ENCODE measurements at places on chromosomes 12 and 14. TPM values are rescaled to one million over a fixed set of nuclear protein-coding genes. Genes with fewer than 3 reads are reported as not detected.

GLT1D1 gene
- polyA plus RNA-seq: 0.41 TPM

FBXO34 gene
- polyA plus RNA-seq: 9.4 TPM

STON2 gene
- 13.0 TPM for polyA plus RNA-seq

KLRC4 gene
- polyA plus RNA-seq: 0.28 TPM

RHOJ gene
- polyA plus RNA-seq: 5.5 TPM

TTC5 gene
- polyA plus RNA-seq: 7.2 TPM

CLEC2A gene
- polyA plus RNA-seq: not detected

BCL11B gene
- polyA plus RNA-seq: 1.5 TPM

DNA sequence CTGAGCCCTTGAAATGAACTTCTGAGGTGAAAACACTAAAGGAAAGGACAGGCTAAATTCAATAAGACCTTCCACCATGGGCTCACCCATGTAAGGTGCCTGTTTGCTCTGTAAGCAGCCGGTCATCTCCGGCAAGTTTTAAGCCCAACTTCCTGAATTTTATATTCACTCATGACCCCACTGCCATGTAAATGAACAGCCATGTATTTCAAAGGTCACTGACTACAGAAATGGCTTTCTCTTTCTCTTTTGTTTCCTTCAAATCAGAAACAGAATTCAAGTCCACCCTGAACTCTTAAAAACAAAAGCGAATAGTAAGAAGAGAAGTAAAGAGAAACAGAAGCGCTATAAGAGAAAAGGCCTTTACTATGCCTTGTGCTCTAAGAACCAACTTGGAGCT lies 61.7 kb upstream of the OVCH1 start:
- DNase-seq: no peak

GRCh38 chr12:104710940-104711689 lies 247.0 kb downstream of the SLC41A2 start:
- no peak for DNase-seq

DNA sequence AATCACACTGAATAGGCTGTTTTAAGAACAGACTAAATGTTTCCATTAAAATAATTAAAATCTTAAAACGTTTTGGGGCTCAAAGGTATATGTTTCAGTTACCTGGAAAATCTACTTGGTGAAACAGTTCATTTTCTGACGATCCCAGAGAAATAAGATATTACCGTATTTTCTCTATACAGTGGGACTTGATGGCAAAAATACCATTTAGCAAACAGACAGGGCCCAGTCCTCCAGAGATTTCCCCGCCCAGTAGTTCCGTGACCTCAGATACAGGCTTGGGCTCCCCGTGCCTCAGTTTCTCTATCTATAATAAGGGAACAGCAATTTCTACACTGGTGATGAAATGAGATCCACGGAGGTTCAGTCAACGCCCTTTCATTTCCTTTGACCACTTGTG lies 304.4 kb downstream of the VRK1 start:
- no peak for DNase-seq

DNA sequence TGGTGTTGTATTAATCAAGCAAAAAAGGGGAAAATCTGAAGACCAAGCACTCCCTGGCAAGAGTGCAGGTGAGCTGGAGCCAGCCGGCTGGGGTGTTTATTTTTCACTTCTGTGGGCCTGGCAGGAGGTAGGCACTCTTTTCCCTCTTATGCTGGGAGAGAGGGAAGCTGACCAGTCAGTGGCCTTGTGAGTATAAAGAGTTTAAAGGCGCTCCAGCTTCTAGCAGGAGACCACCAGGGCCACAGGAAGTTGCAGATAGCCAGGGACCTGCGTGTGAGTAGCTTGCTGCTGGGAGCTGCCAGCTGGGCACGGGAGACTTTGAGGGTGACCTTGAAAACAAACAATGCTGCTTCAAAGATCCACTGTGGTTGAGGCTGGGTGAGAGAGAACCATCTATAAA lies 217.4 kb upstream of the PWP1 start:
- peak; percentile 67 for DNase-seq

DNA sequence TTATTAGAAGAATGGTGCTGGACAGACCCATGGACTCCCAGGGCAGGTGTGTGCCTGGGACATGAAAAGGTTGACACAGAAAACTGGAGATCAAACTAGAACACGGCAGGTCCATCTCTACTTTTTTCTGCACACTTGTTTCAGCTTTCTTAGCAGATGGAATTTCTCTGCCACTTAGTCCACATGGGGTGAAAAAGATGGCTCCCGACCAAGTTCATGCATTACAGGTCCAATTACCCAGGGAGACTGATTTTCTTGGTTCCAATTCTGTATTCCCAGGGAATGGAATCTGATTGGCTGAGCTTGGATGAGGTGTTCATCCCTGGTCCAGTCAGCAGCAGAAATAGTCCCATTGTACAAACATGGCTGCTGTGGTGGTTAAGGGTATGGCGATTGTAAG lies 238.9 kb upstream of the SRRM4 start:
- DNase-seq: no peak

DNA sequence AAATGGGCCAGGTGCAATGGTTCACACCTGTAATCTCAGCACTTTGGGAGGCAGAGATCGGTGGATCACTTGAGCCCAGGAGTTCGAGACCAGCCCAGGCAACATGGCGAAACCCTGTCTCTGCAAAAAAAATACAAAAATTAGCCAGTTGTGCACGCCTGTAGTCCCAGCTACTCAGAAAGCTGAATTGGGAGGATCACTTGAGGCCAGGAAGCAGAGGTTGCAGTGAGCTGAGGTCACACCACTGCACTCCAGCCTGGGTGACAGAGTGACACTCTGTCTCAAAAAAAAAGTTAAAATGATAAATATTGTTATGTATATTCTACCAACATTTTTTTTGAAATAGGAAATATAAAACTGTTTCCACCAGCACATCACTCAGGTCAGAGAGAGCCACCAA lies 64.9 kb downstream of the NDUFA12 start:
- no peak for DNase-seq

DNA sequence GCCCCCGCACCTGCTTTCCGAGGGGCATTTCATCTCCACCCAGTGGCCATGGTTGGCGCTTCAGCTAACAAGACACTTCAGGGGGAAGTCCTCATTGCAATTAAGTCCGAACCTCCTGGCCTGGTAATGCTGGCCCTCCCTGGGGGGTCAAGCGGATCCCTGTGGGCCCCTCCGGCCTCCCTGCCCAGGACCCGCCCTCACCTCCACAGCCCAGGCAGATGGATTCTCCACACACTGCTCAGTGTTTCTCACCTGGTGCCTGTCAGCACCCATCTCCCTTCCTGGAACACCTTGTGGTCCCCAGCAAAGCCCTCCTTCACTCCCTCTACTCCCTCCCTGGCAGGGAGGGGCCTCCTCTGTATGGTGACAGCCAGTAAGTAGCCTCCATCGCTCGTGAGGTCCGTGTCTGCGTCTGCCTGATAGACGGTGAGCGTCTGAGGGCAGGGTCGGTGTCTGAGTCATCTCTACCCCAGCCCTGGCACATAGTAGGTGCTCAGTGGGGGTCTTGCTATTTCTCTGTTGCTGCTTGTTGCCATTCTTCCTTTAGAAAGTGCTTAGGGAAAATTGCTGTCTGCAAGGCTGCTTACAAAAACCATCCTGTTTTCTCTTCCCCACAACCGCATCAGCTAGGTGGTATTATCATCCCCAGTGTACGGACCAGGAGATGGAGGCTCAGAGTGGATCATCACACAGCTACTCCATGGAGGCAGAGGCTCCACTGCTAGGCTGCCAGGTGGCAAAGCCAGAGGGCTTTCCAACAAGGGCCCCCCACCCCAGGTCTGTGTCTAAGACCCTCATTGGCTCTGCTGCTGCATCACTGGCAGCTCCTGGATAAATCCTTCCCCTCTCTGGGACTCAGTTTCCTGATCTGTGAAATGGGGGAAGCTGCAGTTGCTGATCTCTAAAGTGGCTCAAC lies 39.7 kb upstream of the EML1 start:
- DNase-seq: no peak
